ENCODE measurements at places on chromosomes 13 and 19. TPM values are rescaled to one million over a fixed set of nuclear protein-coding genes. Genes with fewer than 3 reads are reported as not detected.
A peak's percentile ranks its signal among the peaks of the same experiment; 100 is the strongest.

GRCh38 chr19:46383846-46384245 lies 29.5 kb downstream of the CCDC8 start:
- H3K36me3 ChIP-seq = peaks cover 48% of the 10 kb centered on the region
- H3K4me1 ChIP-seq = peaks cover 6% of the 10 kb centered on the region
- H3K4me3 ChIP-seq = no peak overlapping the region

- H3K27me3 ChIP-seq = no peaks in the 10 kb centered on the region
- peaks cover 10% of the 10 kb centered on the region for H3K36me3 ChIP-seq
- H3K4me3 ChIP-seq = no peak overlapping the region
- DNase-seq = no peak
- peaks cover 81% of the 10 kb centered on the region for H3K4me1 ChIP-seq
Measured at GRCh38 chr13:114152285-114152645, 19.8 kb upstream of the RASA3 start.

GRCh38 chr19:16202320-16203255 lies 4.9 kb downstream of the AP1M1 start:
- H3K4me3 ChIP-seq = no peak overlapping the region
- peaks cover 58% of the 10 kb centered on the region for H3K4me1 ChIP-seq
- peaks cover 38% of the 10 kb centered on the region for H3K36me3 ChIP-seq
- no peaks in the 10 kb centered on the region for H3K27me3 ChIP-seq
- no peak for DNase-seq

GRCh38 chr13:50910485-50910805 lies 854 bp downstream of the RNASEH2B start:
- no peaks in the 10 kb centered on the region for H3K27me3 ChIP-seq
- H3K4me3 ChIP-seq = peak overlapping the region; percentile 82
- H3K4me1 ChIP-seq = peaks cover 50% of the 10 kb centered on the region
- H3K36me3 ChIP-seq = no peaks in the 10 kb centered on the region
- H3K27ac ChIP-seq = peak overlapping the region; percentile 97
- no peak for DNase-seq

Gene PSG3
- not detected for total RNA-seq

Gene PBX4
- total RNA-seq = 29.6 TPM

DNA sequence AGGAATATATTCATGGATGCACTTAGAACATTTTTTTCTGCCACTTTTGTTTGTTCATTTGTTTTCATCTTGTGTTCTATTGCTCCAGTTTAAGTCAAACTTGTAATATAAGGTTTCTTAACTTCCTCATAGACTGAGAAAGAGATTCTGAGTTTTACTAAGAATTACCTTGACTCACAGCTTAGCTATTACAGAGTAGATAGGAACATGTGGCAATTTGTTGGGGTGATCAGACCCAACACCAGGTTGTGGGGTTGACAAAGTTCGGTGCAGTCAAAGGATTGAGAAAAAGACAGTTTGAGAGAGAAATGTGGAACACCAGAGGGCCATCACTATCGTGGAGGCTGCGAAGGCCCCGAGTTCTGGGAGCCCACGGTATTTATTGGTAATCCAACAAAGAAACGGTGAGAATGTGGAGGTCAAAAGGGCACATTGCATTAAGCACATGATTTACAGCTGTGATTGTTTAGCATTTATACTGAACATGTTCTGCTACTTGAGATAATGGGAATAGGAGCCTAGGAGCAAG lies 2526.0 kb downstream of the PCDH9 start:
- DNase-seq = no peak
- no peaks in the 10 kb centered on the region for H3K4me1 ChIP-seq
- no peaks in the 10 kb centered on the region for H3K36me3 ChIP-seq
- H3K27ac ChIP-seq = no peak overlapping the region
- H3K4me3 ChIP-seq = no peak overlapping the region

DNA sequence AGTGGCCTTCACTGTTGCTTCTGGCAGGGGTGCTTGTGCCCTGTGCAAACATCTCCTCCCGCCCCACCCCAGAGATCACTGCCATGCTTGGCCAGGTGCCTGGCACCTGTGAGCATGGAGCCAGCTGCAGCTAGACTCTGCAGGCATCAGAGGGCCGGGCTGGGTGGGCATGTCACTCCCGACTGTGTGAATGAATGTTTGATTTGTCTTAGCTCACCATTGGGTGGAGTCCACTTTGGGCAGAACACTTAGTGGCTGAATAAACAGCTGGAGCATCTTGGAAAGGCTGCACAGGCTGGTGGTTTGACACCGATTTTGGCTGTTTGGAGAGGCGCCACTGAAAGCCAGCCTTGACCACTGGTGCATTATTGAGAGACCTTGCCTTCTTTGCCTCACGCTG lies 267.3 kb downstream of the DLEU7 start:
- H3K27me3 ChIP-seq = peaks cover 9% of the 10 kb centered on the region
- H3K4me1 ChIP-seq = no peaks in the 10 kb centered on the region
- DNase-seq = no peak
- no peaks in the 10 kb centered on the region for H3K36me3 ChIP-seq
- no peak overlapping the region for H3K4me3 ChIP-seq

DNA sequence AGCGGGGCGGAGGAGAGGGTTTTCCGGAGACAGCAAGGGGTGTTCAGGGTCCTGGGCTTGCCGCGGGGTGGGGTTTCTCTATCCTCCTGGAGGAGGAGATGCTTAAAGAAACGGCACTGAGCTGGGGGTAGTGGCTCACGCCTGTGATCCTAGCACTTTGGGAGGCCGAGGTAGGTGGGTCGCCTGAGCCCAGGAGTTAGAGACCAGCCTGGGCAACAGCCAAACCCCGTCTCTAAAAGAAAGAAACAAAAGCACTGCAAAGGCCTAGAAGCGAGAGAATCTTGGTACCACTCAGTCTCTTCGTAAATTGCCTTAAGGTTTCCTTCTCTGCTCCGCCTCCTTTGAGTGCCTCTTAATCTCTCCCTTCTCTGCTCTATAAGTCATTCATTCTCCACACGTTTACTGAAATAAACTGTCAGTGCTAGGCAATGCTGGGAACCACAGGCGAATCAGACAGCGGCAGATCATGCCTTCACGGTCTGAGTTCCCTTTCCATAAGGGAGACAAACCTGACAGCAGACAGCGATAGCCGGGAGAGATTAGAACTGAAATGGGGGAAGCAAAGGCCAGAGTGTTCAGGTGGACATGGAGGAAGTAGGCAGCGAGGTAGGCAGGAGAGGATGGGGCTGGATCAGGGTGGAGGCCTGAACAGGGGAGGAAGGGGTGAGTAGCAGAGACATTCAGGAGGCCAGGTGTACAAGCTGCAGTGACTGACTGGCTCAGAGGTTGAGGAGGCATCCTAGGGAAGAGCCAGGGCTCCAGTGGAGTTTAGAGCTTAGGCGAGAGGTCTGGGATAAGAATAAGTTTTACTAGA lies 580 bp downstream of the EIF3K start:
- H3K4me3 ChIP-seq = peak overlapping the region; percentile 98
- H3K4me1 ChIP-seq = peaks cover 32% of the 10 kb centered on the region
- peak overlapping the region; percentile 84 for H3K27ac ChIP-seq
- DNase-seq = no peak
- H3K36me3 ChIP-seq = peaks cover 35% of the 10 kb centered on the region

GRCh38 chr13:27125357-27126282 lies 46.0 kb downstream of the USP12 start:
- H3K27ac ChIP-seq = no peak overlapping the region
- peaks cover 58% of the 10 kb centered on the region for H3K4me1 ChIP-seq
- no peak overlapping the region for H3K4me3 ChIP-seq
- peaks cover 41% of the 10 kb centered on the region for H3K36me3 ChIP-seq

- H3K27ac ChIP-seq = peak overlapping the region; percentile 24
- DNase-seq = no peak
- peaks cover 75% of the 10 kb centered on the region for H3K4me1 ChIP-seq
- H3K36me3 ChIP-seq = peaks cover 18% of the 10 kb centered on the region
Measured at GRCh38 chr13:48502601-48503319, 30.1 kb downstream of the RCBTB2 start.

All from activated T-helper 1 cell treated with anti-CD3 and anti-CD28 coated beads, Interleukin-12 subunit alpha, Interleukin-12 subunit beta, Interleukin-2, Interleukin-4 antibody, amounts not matched to agents 30 ng/mL and 10 ng/mL and 1 ng/mL, durations not matched to agents 14 hours and 24 hours and 36 hours (primary cell).